Right cardiac atrium (tissue), 5 donors: ENCODE measurements at places on chromosomes 6 and 20. TPM values are rescaled to one million over a fixed set of nuclear protein-coding genes. Genes with fewer than 3 reads are reported as not detected.

GRCh38 chr6:120606743-120607142 is 727.5 kb downstream of the TBC1D32 start:
- no peak for DNase-seq

GRCh38 chr6:16316741-16317251 is 78.4 kb downstream of the GMPR start:
- DNase-seq, result no peak

GRCh38 chr20:34736106-34736735 is 32.1 kb downstream of the TP53INP2 start:
- DNase-seq, result no peak

TBXT gene
- not detected for total RNA-seq

GRCh38 chr20:31308535-31309162 is at the start of gene DEFB116:
Gene DEFB116 (minus strand): TSS chr20:31308585. CDS start chr20:31308585, 0 bp downstream.
- DNase-seq, result no peak

GRCh38 chr20:59456342-59457279 is 147.7 kb upstream of the PHACTR3 start:
- DNase-seq, result no peak

GRCh38 chr6:42627674-42628073 is 63.8 kb downstream of the UBR2 start:
- DNase-seq, result no peak
